ENCODE measurements at places on chromosomes 3 and 15.

DNA sequence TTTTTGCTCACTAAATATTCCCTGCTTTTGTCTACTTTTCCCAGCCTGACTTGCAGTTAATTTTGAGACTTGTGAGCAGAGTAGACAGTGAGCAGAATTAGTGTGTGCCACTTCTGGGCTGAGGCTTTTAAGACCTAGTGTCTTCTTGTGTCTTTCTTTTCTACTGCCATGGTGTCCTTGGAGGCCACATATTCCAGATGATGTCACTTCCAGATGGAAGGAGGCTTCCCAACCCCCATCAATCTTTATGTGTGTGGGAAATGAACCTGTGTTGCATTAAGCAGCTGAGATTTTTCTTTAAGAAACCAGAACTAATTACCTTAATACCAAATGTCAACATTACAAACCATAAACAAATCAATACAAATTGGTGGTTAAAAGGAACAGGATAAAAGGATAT lies 774.7 kb upstream of the ROBO1 start:
- no peak for DNase-seq

DNA sequence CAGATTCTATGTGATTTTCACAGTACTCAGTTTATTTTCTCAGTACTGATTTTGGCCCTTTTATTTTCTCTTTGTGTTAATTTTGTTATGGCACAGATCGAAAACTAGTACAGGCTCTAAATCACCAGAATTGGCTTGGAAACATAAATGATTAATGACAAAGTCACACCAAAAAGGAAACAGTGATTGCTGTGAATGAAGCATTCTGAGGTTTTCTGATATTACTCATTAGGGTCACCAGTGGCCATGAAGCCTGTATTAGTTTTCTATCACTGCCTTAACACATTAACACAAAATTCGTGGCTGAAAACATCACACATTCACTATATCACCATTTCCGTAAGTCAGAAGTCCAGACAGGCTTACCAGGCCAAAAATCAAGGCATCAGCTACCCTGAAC lies 343.0 kb upstream of the THRB start:
- no peak for DNase-seq

DNA sequence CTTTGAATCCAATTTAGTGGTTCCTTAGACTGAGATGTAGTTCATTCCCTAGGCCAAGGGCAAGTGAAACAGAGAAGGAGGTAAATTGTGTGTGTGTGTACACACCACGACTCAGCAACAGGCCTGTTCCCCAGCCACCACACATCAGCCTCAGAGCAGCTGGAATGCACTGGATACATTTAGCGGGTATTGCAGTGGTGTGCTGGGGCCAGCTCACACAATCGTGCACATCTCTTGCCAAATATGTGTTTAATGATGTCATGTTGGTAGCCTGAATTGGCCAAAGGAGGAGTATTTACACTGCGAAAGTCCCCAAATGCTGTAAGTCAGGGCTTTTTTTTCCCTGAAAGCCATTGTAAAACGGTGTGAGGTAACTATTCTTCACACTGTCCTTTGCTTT lies 82.3 kb downstream of the RBPMS2 start:
- DNase-seq: peak; percentile 72

DNA sequence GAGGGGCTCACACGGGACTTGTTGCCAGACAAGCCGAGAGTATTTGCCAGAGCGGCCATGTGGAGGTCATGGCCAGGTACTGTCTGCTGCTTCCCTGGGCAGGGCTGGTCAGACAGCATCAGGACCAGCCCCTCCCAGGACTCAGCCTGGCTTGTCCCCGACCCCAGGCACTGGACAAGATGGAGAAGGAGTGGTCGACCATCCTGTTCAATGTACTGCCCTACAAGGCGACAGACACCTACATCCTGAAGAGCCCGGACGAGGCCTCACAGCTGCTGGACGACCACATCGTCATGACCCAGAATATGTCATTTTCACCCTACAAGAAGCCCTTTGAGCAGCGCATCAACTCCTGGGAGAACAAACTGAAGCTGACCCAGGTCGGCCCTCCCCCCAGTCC lies 38.6 kb downstream of the DNAH1 start:
- DNase-seq: no peak

DNA sequence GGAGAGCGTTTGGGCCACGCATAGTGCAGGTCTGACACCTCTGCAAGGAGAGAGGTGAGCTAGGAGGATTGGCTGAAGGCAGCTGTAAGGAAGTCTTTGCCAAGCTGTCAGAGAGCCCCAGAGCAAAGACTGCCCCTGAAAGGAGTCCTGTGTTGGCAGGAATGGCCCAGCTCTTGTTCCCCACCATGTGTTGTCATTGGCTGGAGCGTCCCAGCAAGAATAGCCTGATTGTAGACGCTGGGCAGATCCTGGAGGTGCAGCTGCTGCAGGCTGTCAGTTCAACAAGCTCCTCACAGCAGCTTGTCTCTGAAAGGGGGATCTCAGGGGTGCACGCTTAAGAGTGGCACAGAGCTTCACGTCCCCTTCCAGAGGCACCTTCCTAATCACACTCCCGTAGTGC lies 237.6 kb downstream of the FEZF2 start:
- no peak for DNase-seq

- no peak for DNase-seq
Observed at GRCh38 chr3:167835359-167835758, 99.8 kb downstream of the SERPINI1 start.

- no peak for DNase-seq
Observed at GRCh38 chr15:31385736-31386135, 59.1 kb downstream of the KLF13 start.

- DNase-seq: no peak
Observed at GRCh38 chr15:83565553-83566159, 88.3 kb upstream of the ADAMTSL3 start.

GRCh38 chr15:38876211-38876610 lies 311.6 kb upstream of the RASGRP1 start:
- DNase-seq: no peak

- peak; percentile 45 for DNase-seq
Observed at GRCh38 chr3:73029321-73029796, 32.1 kb upstream of the EBLN2 start.

GRCh38 chr15:94858011-94858410 lies 626.6 kb downstream of the MCTP2 start:
- no peak for DNase-seq

- DNase-seq: no peak
Observed at GRCh38 chr3:50577348-50577747, 8.0 kb downstream of the HEMK1 start.

GRCh38 chr3:113234688-113235260 lies 23.4 kb downstream of the BOC start:
- DNase-seq: peak; percentile 12

GRCh38 chr15:30038667-30039523 lies 43.9 kb upstream of the GOLGA8J start:
- DNase-seq: no peak

Measured in hepatic stellate cell (primary cell).